GM13977 (cell line): ENCODE measurements at places on chromosomes 16 and 17.
A peak's percentile ranks its signal among the peaks of the same experiment; 100 is the strongest.

- no peak for DNase-seq
Measured at GRCh38 chr17:67392111-67392510, 15.0 kb downstream of the PITPNC1 start.

DNA sequence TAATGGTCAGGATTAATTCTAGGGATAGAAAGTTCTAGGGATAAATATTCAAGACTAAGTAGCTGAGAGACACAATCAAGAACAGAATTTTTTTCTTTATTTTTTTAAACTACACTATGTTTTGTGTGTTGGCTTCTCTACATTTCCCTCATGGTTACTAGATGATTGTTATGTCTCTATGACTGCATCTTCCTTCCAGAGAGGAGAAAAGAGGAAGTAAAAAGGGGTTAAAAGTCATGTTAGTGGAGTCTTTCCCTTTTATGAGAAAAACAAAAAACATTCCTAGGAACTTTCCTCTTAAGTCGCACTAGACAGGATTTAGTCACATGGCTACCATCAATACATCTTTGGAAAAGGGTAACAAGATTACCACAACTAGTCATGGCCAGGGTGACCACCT, 375.0 kb downstream of the KCNJ2 start:
- no peak for DNase-seq

GRCh38 chr17:21132428-21132827, 5.7 kb downstream of the DHRS7B start:
- no peak for DNase-seq

DNA sequence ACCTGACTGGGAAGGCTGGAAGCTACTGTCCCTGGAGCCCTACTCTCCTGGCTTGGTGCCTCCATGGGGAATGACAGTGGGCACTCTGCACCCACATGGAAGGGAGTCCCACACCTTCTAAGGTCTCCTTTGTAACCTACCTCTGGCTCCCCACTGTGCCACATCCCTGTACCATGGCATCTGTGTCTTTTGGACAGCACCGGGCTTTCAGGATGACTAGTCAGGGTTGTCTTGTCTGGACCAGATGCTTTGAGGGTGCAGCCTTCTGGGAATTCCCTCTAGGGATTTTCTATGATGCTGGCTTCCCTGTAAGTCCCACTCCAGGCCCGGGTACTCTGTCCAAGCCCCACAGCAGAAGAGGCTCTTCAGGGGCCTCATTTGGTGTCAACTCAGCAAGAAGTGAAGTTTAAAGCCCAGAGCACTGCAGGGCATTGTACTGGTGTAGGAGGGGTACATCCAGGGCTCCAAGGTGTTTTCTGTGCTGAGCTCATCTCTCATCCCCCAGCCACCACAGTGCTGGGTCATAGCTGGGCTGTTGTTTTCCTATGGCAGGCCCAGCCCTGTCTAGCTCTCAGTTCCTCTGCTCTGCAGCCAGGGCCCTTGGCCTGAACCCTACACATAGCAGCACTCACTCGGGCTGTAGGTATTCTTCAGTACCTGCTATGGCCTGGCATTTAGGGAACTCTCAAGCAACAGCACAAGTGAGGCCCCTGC, 255.3 kb downstream of the CPPED1 start:
- no peak for DNase-seq

DNA sequence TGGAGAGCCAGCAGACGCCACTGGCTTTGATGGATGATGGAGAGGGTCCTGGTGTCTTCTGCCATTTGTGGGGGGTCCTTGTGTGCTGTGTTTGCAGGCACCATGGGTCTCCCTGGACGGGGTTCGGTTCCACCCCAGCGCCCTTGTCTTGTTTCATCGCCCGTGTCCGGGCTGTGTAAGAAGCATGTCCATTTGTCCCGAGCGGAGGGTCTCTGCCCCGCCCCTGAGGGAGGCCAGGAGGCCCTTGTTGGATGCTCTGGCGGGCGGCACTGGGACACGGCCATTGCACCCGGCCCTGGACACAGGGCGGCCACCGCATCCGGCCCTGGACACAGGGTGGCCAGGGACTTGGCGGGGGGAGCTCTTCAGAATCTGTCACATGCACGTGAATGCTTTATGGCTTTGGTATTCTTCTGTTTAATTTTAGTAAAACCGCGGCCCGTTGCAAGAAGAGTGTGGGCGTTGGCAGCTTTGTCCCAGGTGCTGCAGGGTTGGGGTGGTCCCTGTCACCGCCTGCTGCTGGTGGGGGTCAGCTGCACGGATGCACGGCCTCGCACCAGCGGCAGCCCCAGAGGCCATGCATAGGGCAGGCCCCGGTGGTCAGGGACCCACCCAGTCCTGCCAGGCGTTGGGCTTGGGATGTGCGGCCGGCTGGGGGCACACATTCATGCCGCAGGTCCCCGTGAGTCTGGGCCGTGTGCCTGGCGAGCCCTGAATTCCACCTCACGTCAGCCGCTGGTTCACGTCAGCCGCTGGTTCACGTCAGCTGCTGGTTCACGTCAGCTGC, 21.0 kb upstream of the ZNF750 start:
- no peak for DNase-seq

DNA sequence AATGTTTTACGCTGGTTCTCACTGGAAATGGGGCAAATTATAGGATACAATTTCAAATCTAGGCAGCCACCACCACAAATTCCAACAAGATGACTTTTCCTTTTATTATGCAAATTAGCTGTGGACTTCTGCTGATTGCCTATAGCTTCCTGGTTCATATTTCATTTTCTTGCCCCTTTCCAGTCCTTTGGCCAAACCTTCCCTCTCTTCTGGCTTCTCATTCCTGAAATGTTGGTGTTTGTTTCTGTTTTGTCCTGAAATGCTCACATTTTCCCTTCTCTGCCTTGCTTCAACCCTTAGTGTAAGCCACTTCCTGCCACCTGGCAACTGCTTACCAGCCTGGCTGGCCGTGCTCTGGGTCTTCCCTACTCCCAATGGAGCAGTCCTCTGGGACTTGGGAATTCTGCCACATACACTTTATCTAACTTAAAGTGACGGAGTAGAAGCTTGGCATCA, 14.0 kb downstream of the PRSS54 start:
- DNase-seq: no peak

DNA sequence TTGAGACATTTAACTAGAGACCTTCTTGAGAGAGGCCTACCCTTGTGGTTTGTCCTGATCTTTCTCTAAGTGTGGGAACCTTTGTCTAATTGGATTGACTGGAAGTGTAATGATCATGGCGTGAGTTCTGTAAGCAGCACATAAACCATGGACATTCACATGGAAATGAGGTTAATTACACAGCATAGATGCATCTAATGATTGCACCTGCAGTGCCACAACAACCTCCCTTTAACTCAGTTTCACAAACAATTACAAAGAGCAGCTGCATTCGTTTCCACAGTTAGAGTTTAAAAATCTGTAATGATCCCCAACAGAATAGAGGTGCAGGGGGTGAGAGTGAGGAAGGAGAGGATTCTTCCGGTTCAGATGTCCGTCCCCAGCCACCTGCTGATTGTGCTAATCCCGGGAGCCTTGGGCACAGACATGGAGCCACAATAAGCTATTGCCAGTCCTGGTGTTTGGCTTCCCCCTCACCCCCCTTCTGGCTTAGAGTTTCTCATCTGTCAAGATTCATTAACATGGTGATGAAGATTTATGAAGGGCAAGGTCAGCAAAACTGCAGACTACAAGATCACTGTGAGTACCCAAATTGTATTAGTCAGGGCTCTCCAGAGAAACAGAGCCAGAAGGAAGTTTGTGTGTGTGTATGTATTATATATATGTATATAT, 659.2 kb upstream of the SOX9 start:
- DNase-seq: no peak

- DNase-seq: no peak
Measured at GRCh38 chr17:47266782-47267181, 13.2 kb downstream of the ITGB3 start.

DNA sequence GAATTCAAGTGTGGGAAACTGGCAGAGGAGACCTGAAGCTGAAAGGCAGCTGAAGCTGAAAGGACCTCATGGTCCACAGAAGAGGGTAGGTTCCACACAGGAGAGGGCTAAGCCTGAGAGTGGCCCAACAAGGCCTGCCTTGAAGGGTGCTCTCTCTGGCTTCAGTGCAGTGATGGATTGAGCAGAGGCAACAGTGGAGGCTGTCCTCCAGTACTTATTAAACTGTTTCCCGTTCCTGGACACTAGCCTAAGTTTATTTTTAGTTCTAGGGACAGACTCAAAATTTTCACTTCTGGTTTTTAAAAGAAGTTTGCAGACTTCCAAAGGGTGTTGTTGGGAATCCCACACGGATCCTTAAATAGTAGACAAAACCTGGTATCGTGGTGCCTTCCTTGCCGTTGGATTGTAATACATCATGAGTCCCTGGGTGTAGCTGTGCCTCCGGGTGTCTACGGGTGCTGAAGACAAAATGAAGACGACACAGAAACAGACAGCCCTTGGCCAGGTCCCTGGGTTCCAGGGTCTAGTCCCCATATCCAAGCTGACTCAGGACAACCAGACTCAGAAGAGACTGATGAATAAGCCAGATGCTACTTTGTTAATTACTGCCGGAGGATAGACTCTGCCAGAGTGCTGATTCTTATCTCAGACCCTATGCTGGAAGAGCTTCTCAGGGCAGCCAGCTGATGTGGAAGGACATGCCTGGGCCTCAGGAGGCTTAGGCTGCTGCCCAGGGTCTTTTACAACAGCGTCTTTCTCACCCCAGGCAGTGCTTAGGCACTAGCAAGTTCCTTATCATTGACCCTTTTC, 7.1 kb upstream of the CMTM4 start:
- DNase-seq: no peak

DNA sequence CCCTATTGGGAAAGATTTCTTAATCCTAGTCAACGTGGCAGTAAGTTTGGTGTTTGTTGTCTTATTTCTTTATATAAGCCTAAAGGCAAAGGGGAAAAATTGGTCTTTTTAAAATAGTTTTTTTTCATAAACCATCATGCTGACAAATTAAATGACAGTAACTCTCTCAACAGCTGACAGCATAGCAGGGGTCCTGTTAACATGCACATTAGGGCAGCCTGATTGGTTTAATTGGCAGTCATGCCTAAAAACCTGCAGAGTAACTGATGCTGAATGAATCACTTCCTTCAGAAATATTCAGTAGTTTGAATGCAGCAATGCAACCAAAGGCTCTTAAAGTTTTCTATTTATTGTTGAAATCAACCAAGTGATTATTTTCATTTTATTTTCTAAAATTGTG, 85.4 kb downstream of the ITFG1 start:
- DNase-seq: no peak

DNA sequence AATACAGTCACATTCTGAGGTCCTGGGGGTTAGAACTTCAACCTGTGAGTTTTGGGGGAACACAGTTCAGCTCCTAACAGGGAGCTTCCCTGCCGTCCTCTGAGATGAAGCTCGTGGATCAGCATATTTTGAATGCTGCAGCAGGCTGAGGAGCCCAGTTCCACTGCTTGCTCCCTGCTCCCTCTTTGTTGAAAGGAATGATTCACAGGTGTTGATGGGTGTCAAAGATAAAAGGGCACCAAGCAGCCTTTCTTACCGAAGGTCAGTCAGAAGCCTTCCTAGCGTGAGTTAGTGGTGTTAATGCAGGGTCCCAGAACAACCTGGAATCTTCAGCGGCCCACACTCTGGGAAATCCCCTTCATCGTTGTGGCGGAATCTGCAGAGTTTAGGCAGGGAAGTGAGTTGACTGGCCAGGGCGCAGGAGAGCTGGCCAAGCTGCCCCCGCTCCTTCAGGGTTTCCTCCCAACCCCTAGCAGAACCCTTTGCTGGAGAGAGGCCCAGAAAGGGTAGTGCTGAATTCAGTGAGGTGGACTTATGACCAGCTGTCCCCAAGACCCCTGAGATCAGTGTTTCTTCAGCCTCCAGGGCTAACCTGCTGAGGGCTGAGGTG, 114.8 kb downstream of the GNAO1 start:
- DNase-seq: no peak

DNA sequence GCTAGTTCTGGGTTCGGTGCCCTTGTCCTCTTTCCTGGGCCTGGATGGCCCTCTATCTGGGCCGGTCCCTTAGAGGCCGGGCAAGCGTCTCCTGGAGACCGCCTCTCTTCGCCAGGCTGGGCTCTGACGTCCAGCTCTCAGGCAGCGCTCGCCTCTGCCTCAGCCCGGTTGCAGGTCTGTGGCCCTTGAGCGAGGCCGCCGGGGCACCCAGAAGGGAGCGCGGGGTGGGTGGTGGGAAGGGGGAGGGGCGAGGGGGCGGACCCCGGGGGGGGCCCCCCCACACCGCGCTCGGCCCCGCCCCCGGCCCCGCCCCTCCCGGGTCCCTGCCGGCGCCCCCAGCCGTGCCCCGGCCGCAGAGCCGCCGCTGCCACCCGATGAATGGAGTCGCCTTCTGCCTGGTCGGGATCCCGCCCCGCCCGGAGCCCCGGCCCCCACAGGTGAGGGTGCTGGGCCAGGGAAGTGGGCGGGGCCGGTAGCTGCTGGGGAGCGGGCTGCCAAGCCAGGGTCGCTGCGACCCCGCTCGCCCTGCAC, at the start of gene ARHGAP23:
Gene ARHGAP23, plus strand, starts transcription at position 353 of the 531 bp plus-strand sequence. Its CDS starts 22 bp downstream, at position 375.
- peak; percentile 78 for DNase-seq

DNA sequence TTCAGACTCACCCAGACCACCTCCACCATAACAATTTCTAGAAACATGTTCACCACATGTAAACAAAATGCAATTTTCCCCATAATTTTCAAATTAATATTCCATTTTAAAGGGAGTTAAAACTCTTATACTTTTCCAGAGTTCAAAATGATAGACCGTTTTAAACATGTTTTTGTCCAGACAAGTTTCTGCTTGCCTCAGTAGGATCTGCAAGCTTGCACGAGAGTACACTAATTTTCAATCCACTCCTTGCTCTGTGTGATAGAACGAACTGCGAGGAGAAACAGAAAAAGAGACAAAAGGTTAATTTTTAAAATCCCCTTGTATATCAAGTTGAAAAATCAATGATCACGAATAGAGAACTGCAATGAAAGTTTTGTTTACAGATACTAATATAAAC, 7.1 kb downstream of the FAHD1 start:
- no peak for DNase-seq

DNA sequence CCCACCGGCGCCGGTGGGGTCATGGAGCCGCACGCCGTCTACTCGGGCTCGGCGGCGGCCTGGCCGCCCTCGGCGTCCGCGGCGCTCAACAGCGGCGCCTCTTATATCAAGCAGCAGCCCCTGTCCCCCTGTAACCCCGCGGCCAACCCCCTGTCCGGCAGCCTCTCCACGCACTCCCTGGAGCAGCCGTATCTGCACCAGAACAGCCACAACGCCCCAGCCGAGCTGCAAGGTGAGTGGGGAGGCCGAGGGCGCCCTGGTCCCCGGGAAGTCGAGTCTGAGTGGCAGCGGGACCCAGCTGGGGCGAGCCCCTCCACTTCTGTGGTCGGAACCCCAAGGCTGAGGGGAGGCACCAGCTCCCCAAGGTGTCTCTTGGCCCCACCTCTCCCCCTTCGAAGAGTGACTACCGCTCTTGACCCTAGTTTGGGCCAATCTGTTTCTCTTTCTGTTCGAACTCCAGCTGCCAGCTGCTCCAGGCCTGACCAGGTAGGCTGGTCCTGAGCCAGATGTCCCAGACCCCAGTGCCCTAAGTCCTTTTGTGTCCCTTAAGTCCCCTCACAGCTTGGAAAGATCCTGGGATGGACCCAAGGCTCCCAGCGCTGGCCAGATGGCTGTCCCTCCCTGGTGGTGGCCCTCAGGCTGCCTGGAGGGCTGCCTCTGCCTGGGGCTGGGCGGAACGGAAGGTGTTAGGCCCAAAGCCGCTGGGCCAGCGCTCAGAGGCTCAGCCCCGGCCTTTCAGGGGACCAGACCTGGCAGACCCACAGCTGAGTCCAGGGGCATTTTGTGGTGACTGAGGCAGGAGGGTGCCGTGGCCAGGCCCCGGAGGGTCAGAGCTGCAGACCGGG, 1.2 kb downstream of the FOXF1 start:
- no peak for DNase-seq
